Cardiac septum (tissue), 1 donor: ENCODE measurements at places on chromosomes 3 and 15. TPM values are rescaled to one million over a fixed set of nuclear protein-coding genes. Genes with fewer than 3 reads are reported as not detected.

The SNTN gene
- not detected for total RNA-seq

The MUSTN1 gene
- 15.9 TPM for total RNA-seq

- no peak for DNase-seq
These were observed 310.7 kb upstream of the ZNF717 start for GRCh38 chr3:76096036-76096435.

GRCh38 chr15:99158626-99159412 lies 53.9 kb downstream of the SYNM start:
- no peak for DNase-seq

DNA sequence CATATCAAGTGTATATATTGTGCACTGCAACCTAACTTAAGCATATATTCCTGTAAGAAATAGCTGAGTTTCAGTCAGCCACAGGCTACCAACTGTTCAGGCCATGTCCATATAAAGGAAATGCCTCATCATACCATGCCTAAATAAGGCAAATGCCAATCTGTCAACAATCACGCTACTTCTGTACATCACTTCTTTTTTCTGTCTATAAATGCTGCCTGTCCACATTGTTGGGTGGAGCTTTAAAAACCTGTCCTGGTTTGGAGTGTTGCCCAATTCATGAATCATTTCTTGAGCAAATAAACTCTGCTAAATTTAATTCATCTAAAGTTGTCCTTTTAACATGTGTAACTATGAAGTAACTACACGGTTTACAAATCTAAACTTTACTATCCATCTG lies 1091.9 kb downstream of the NSUN3 start:
- DNase-seq, result no peak

The SV2B gene
- total RNA-seq, result 3.7 TPM

The RARRES1 gene
- total RNA-seq, result 9.1 TPM

- no peak for DNase-seq
These were observed 441.4 kb downstream of the DIPK2A start for GRCh38 chr3:144413068-144413467.

GRCh38 chr3:32780071-32780734 lies 37.6 kb upstream of the TRIM71 start:
- peak; percentile 9 for DNase-seq

The PLD1 gene
- 56.5 TPM for total RNA-seq
